Activated CD4-positive, alpha-beta T cell treated with anti-CD3 and anti-CD28 coated beads, Interleukin-2, Interleukin-6, amounts not matched to agents 100 ng/mL and 50 ng/mL, durations not matched to agents 16 hours and 8 hours (primary cell): ENCODE measurements at places on chromosomes 12 and 14.
A peak's percentile ranks its signal among the peaks of the same experiment; 100 is the strongest.

- no peak for DNase-seq
Observed at GRCh38 chr12:4256043-4256826, 17.3 kb upstream of the CCND2 start.

DNA sequence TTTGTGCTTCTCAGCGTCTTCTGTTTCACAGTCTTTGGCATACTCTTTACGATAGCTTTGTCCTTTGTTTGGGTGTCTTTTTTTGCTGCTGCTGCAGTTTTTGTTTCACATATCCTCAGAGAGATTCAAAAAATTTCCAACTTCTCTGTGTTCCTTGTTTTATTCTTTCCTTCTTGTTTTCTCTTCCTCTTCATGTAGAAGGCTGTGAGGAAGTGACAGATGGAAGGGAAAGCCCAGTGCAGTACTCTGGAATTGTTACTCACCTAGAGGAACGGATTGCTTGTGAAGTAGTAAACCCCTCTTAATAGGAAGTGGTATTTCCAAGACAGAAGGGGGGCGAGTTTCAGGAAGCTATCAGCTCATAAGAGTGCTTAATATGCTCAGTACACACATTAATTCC, 1.7 kb downstream of the CREBL2 start:
- DNase-seq = no peak

DNA sequence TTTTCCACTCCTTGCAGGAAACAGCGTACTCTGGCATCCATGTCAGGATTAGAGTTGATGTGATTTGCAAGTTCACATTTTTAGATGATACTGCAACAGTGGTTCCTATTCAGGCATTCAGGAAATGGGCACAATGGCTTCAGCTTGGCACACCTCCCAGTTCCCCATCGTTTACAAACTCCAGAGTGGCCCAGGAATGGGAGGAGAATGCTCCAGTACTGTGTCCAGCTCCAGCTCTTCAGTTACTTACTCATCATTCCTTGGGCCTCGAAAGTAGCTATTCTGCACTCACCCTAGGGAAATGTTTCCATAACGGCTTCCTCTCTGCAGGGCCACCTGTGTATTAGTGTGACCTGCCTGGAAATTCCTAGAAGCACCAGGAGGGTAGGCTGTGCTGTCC, 239.7 kb upstream of the RGS6 start:
- DNase-seq = no peak

DNA sequence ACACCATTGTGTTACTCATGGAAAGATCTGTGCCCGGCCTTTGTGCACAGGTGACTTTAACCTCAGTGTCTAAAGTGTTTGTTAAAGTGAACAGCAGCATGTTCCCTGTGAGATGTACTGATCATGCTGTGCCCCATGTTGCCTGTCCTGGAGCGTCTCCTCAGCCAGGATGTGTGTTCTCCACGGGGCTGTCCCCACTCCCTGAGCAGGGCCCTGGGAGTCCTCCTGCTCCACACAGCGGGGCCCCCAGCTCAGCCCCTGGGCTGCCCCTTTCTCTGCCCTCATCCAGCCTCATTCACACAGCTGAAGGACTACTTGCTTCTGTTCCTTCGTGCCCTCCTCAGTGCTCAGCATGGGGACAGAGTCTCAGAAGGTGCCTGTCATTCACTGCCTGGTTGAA, 131.5 kb downstream of the SLC38A6 start:
- no peak for DNase-seq

- DNase-seq = no peak
Observed at GRCh38 chr14:74960736-74961135, 5.3 kb upstream of the PGF start.

- DNase-seq = peak; percentile 27
Observed at GRCh38 chr12:27305673-27306456, 26.8 kb upstream of the BMAL2 start.

- DNase-seq = no peak
Observed at GRCh38 chr12:101115326-101115725, 94.7 kb downstream of the SLC5A8 start.

DNA sequence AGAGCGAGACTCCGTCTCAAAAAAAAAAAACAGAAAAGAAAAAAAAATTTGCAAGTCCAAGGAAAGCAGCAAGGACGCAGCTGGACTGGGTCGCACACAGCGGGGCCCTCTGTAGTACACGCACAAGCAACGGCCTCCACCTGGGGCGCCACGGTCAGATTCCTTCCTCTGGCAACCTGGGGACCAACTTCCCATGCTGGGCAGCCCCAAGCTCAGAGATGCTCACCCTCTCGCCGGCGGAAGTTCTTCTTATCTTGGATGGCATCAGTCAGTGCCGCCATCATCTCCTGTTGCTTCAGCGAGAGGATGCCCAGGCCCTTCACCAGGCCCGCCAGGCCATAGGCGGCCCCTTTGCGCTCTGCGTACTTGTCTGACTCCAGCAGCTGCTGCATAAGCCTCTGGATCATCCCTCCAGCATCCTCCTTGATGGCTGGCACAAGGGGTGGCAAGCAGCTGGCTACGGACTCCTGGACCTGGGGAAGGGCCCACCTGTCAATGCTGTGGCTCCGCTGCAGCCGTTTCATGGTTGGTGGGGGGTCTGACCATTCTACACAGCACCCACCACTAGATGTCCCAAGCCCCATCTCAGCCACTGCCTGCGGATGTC, 34.5 kb upstream of the RAB35 start:
- no peak for DNase-seq

DNA sequence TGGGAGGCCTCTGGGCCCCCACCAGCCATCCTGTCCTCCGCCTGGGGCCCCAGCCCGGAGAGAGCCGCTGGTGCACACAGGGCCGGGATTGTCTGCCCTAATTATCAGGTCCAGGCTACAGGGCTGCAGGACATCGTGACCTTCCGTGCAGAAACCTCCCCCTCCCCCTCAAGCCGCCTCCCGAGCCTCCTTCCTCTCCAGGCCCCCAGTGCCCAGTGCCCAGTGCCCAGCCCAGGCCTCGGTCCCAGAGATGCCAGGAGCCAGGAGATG, 729 bp upstream of the GAPDH start:
- no peak for DNase-seq

DNA sequence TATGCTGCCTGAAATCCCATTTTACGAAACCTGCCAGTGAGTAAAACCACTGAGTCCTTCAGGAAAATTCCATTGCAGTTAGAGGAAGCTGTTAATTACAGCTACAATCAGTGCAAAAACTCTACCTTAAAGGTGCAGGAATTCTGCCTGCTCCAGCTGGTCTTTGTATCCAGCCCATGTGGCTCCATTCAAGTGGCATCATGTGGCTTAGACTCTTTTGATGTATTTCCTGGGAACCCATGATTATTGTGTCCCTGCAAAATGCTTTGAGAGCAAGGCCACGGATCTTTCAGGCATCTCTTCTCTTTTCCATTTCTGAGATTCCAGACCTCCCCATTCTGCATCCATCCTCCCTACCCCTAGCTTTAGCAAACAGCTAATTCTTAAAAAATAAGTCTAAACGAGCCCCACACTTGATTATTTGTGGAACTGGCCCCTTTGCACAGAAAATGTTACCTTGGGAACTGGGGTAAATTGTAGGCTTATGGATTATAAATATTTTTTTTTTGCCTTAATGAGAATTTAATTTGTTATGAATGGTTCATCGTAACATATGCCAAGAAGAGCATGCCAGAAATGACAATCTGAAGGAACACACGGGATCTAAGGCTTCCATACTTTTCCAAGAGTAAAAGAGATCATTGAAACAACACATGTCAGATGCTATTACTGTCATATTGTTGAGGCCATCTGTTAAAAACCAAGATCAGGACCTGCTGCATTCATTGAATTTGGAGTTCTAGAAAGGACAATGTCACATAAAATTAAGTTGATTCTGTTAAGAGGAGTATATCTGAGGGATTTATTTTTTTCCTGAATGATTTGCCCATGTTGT, 144.6 kb downstream of the TPH2 start:
- no peak for DNase-seq

GRCh38 chr14:51370758-51371386, 130.8 kb downstream of the TMX1 start:
- DNase-seq = no peak

DNA sequence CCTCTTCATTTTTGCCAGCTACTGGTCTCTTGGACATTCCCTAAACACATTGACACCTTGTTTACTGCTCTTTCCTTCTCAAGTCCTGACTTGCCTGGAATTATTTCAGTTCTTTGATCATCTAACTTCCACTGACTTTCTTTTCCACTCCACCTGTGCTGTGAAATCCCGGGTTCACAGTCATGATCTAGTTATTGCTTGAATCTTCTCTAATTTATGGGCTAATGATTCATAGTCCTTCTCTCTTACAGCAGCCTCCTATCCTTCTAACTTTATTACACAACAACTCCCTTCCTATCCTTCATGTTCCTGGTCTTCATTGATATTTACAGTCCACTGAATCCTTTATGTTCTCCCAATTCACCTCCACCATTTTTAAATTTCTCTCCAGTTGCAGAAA, 260.1 kb downstream of the C12orf75 start:
- DNase-seq = no peak

- no peak for DNase-seq
Observed at GRCh38 chr12:46382408-46382963, 9.9 kb upstream of the SLC38A2 start.

DNA sequence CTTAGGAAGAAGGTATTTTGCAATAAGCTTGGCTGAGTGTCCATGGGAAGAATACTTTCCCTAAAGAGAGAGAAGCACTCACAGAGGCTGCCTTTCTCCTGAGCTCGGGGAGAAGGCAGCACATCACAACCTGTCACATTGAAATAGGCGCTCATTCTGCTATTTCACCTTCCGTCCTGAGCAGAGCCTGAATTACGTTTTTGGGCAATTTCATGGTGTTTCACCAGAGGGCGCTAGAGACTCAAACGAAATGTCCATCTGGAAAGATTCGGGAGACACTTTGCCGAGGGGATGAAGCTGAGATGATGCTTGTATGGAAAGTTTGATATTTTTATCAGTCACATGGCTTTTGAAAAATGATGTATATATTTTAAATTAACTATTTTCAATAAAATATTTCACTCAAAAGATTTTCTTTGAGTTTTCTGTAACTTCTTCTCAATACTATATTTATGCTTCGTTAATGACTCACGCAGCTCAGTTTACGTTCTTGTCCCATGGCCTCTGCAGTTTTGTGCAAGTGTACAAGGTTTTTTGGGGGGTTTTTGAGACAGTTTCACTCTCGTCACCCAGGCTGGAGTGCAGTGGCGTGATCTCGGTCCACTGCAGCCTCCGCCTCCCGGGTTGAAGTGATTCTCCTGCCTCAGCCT, 17.4 kb upstream of the B4GALNT3 start:
- peak; percentile 49 for DNase-seq

GRCh38 chr12:99959549-99960170, 25.1 kb downstream of the ANKS1B start:
- no peak for DNase-seq

- DNase-seq = no peak
Observed at GRCh38 chr14:94038921-94039629, 12.9 kb downstream of the OTUB2 start.

DNA sequence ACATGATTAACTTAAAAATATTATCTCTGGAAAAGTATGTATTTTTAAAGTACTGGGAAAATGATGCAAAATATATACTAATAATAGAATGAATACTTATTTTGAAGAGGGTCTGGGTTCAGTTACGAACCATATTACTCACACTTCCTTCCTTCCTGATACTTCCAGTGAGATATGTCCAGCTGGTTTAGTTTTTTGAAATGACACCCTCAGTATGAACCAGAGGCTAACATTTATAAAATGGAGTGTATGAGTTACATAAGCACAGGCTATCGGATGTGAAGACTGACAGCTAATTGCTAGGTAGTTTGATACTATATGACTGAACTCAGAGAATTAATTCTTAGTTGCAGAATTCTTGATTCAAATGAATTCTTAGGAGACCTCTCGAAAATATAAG, 122.9 kb downstream of the OTOGL start:
- no peak for DNase-seq

- no peak for DNase-seq
Observed at GRCh38 chr12:116695464-116695725, 42.5 kb downstream of the SPRING1 start.

GRCh38 chr12:100721169-100721568, 73.4 kb upstream of the ANO4 start:
- no peak for DNase-seq

DNA sequence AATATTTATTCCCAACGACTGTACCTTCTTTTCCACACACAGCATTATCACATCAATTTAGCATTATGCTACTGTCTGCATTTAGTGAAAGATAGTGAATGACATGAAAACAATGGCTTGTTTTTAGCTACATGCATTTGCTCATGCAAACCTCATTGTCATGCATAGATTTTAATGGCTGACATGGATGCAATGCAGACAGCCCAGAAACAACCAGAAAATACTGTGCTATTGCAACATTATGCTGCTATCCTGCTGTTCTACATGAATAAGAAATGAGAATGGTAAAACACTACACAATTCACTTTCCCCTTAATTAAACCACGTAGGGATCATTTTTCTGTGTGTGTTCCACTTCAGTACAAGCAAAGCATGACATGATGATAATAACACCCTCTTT, 90.8 kb downstream of the LIN7A start:
- DNase-seq = no peak

GRCh38 chr12:13223179-13223804, 26.8 kb downstream of the EMP1 start:
- DNase-seq = no peak

DNA sequence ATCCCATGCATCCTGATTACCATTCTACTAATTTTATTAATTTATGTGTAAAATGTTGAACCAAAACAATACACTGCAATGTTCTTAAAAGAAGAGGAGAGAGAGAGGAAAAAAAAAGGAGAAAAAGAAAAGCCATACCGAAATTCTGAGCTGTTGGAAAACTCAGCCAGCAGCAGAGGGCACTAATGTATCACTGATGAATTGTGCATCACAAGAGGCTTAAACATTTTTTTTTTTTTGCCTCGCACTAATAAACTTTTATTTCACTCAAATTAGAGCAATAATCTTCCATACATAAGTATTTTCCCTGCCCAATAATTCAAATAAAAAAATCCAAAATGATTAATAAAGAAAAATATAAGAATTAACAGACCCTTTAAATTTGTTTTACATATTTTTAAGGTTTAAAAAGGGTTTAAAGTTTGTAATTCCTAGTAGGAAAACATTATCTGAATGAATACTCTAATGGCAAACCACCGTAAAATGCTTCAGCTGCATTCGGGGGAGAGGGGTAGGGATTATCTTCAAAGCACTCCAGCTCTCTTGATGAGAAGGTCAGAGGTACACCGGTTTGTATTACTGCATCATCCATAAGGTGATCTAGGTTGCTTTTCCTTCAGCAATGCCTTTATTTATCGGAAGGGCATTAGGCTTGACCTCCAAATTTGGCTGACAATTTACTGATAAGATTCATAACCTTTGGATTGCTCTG, 41.9 kb downstream of the ATP23 start:
- peak; percentile 26 for DNase-seq

DNA sequence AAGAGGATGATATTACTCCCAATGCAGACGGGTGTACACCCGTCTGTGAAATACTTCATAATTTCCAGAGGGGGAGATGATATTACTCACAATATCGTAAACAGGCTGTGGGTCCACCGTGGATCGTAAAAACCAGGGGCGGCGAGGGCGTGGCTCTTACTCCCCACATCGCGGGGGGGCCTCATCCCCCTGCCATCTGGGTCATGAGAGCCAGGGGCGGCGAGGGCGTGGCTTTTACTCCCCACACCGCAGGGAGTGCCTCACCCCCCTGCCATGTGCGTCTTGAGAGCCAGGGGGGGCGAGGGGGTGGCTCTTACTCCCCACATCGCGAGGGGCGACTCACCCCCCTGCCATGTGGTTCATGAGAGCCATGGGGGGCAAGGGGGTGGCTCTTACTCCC, 86.2 kb upstream of the GNG2 start:
- DNase-seq = no peak
